ENCODE measurements at places on chromosomes 4 and X.

GRCh38 chr4:182770259-182770995, 146.8 kb downstream of the DCTD start:
- DNase-seq: no peak

GRCh38 chr4:105192474-105192873, 45.8 kb downstream of the TET2 start:
- DNase-seq: no peak

DNA sequence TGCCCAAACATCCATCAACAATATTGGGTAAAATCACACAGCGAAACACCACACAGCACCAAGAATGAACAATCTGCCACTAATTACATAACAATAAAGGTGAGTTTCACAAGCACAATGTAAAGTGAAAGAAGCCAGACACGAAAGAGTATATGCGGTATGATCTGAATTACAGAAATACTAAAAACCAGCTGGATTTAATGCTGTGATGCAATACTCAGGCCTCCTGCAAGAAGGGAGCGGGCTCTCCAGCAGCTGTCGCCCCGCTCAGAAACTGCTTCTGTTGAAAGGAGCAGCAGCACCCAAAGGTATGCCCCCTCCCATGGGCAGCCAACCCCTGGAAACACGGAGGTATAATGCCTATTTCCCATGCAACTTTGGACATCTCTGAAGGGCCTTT, 77.0 kb downstream of the PAPSS1 start:
- no peak for DNase-seq

DNA sequence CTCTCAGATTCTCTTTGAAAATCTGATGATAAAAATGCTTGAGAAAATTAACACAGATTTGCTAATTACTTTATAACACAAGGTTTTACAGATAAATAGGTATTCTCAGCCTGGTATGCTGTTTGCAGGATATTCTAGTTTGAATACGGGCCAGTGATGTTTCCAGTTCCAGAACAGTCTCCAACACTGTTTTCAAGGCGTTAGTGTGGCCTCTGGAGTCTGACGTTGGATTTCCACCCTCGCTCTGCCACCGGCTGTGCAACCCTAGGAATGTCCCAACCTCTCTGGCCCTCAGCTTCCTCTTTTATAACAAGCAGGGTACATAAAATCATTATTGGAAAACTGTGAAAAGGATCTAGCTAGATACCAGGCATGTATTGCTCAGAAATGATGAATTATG, 23.8 kb upstream of the CYP4V2 start:
- no peak for DNase-seq

DNA sequence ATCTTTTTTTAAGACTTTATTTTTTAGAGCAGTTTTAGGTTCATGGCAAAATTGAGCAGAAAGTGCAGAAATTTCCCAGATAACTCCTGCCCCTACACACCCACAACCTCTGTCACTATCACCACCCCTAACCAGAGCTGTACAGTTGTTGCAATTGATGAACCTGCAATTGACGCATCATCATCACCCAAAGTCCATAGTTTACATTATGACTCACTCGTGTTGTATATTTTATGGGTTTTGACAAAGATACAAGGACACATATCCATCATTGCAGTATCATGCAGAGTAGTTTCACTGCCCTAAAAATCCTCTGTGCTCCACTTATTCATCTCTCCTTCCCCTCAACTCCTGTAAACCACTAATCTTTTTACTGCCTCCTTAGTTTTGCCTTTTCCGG, 34.5 kb upstream of the WAS start:
- DNase-seq: no peak

DNA sequence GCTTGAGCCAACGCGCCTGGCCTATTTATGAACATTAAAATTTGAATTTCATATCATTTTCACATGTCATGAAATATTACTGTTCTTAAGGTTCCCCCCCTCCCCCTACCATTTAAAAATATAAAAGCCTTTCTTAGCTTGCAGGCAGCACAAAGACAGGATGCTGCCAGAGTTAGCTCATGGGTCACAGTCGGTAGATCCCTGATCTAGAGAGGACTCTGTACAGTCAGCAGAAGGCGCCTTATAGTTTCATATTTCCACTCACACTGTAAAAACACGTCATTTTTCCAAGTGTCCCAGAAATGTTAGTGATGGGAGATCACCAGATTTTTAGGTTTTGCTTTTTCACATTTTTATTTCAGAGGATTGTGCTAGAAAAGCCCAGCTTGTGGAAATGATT, 12.2 kb downstream of the NOCT start:
- no peak for DNase-seq

GRCh38 chrX:39779952-39780783, 317.6 kb downstream of the BCOR start:
- no peak for DNase-seq

- DNase-seq: no peak
These were observed 1577.0 kb upstream of the TENM3 start for GRCh38 chr4:180665994-180666824.

GRCh38 chrX:40709395-40709794, 25.9 kb downstream of the MED14 start:
- no peak for DNase-seq

DNA sequence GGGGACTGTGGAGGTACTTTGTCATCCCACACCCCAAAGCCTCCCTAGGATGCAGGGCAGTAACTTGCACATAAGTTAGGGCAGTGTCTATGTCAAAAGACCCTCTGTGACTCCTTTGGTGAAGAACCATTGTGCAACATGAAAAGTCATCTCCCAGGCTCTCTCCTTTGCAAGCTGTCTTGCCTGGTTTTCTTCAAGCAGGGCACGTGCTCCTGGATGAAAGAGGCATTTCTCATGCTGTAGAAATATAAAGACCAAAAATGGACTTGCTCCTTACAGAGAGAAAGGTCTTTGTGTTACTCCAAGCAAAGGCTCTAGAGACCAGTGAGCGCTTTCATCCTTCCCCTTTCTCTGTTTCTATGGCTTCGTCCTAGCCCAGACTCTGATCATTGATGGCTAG, 44.9 kb downstream of the PLAC1 start:
- no peak for DNase-seq

GRCh38 chr4:23890369-23891063, 669 bp upstream of the PPARGC1A start:
- DNase-seq: no peak

- no peak for DNase-seq
These were observed 14.0 kb downstream of the BBS12 start for GRCh38 chr4:122746485-122746965.

GRCh38 chrX:154368630-154369448, 5.6 kb downstream of the FLNA start:
- peak; percentile 87 for DNase-seq

DNA sequence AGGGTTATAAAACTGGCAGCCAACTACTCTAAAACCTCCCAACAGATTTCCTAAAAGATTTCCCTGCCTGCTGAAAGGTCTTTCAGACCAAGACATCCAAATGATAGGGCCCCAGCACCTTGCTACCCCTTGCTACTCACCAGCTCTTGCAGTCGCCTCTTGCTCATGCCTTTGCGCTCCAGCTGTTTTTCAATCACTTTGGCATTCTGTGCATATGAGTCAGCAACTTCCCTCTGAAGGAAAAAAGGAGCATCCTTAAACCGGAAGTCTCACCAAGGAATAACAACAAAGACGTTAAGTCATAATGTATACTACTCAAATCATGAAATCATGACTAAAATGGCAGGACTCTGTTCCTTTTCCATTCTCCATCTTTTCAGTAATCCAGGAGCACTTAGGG, 24.0 kb downstream of the STEEP1 start:
- no peak for DNase-seq

GRCh38 chr4:7029921-7030320, 13.3 kb upstream of the TADA2B start:
- no peak for DNase-seq

DNA sequence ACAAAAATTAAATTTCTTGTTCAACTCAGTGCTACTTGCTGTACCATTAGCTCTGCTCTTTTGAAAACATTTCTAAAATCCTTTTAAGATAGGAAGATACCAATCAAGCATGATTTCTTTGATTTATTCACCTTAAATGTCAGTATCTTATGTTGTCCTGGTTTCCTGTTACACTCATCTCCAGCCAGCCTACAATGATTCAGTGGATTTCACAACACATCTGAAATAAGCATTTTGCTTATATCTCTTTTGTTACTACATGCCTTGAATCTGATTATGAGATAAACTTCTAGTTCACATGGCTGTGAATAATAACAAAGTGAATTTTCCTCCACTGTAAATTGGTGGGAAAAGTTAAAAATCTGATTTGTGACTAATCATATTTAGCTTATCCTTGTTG, 112.5 kb upstream of the BMP3 start:
- no peak for DNase-seq

- DNase-seq: no peak
These were observed 85.9 kb downstream of the STK32B start for GRCh38 chr4:5137226-5137625.

DNA sequence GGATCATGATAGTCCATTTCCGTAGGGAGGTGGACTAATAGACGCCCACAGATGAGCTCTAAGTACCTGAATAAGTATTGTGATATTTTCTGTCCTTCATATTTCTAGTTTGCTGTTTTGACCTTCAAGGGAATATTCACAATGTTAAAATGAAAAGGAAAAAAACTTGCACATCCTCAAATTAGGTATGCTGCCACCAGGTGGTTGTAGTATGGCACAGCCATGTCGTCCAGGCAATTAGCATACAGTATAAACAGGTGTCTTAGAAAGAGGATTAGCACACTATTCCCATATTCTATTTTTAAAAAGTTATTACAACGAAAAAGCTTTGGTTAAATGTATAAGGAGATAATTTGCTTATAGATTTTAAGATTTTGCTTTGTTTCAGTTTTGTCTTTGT, 802.0 kb downstream of the RPA4 start:
- peak; percentile 5 for DNase-seq

DNA sequence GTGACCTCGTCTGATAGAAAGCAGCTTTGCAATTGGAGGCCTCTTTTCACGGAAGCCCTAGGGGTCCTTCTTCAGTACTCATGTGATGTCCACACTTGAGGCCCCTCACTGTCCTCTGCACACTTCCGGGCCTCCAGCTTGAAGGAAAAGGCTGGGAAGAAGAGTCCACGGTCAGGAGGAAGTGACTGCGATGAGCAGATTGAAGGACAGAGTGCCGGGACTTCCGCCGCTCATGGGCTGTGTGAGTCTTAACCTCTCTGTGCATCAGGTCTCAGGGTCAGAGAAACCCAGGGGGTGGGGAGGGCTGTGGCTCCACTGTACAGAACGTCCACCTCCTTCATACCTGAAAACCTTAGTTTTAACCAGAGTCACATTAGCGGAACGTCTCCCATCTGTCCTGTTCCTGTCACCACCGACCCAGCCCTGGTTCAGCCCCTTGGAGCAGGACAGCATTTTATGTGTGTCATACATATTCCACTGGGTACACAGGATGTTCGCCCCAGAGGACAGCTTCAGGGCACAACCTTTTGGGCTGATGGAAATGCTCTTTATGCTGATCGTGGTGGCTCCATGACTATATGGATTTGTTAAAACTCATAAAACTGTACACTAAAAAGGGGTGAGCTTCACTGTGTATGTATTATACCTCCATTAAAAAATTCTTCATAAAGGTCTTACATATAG, 51.0 kb upstream of the SORCS2 start:
- no peak for DNase-seq

- no peak for DNase-seq
These were observed 176.9 kb upstream of the ARSJ start for GRCh38 chr4:114156371-114156770.

DNA sequence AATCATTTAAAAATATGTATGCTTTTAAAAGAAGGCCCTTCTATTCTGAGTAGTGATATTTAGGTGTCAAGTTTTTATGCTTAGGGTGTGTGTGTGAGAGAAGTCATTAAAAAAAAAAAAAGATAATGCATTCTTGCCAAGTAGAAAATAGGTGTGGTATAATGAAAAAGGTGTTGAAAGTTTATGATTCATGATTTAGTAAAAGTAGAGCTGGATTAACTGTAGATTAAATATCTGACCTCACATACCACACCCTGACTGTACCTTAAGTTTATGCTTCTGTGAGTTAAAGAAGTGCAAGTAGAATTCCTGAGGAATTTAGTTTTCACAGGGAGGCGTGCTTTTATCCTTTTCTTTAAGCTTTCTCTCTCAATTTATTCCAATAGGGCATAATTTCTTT, 71.1 kb downstream of the BMPR1B start:
- no peak for DNase-seq

DNA sequence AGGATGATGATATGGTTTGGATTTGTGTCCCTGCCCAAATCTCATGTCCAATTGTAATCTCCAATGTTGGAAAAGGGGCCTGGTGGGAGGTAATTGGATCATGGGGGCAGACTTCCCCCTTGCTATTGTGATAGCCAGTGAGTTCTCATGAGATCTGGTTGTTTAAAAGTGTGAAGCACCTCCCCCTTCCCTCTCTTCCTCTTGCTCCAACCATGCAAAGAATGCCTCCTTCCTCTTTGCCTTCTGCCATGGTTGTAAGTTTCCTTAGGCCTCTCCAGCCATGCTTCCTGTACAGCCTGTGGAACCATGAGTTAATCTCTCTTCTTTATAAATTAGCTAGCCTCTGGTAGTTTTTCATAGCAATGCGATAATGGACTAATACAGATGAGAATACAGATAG, 19.7 kb upstream of the ALG13 start:
- no peak for DNase-seq

DNA sequence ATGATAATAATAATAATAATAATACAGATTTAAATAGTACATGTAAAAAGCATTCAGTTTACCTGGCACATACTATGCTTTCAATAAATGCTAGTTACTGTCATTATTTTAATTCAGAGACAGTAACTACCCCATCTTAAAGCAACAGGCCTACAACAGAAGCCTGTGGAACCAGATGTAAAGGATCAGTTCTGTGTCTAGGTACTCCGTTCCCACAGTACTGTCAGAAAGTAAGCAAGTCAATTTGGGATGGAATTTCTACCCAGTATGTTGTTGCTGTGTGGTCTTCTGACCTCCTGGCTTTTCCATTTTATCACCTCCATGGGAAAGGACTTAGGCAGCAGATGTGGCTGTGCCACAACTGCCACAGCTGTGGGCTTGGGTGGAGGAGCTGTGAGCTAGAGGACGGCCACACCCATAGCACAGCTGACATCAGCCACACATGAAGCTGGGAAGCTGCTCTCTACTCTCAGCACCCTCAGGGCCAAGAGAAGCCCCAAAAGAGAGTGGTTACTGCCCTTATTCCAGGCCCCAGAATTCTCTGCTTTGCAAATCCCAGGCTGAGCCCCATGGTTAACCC, 102.8 kb downstream of the CBR4 start:
- no peak for DNase-seq

GRCh38 chrX:38694394-38694793, 106.9 kb upstream of the MID1IP1 start:
- DNase-seq: no peak

GRCh38 chr4:60327651-60328050, 872.5 kb upstream of the ADGRL3 start:
- DNase-seq: no peak

DNA sequence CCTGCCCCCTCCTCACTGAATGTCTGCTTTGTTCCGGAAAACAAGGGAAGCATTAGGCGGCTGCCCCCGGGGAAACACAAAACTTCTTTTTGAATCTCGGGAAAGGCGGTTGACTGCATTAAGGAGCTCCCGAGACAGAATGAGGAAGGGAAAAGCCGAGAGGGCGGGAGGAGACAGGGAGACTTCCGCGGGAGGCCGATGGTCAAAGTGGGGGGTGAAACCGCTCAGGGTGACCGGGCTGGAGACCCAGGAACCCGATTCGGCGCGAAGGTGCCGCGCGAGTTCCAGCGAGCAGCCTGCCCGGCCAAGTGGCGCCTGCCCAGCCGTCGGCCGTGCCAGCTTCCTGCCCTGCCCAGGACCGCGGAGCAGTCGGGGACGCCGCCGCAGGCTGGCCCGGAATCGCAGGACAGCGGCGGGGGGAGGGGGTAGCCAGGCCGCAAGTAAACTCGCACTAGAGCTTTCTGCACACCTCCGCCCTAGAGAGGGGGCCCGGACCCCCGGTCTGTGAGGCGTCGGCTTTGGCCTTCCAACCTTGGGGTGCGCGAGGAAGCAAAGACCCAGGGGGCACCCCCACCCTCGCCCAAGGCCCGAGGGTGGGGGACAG, 55.1 kb upstream of the BCOR start:
- no peak for DNase-seq

Data from stimulated activated CD4-positive, alpha-beta T cell treated with anti-CD3 and anti-CD28 coated beads, Interleukin-4, amount 100 ng/mL, for 1 hour (primary cell).